CD4-positive, alpha-beta T cell treated with Interferon gamma for 1 hour (primary cell): ENCODE measurements at places on chromosomes 11 and 22.
A peak's percentile ranks its signal among the peaks of the same experiment; 100 is the strongest.

- peak; percentile 66 for DNase-seq
Observed at GRCh38 chr11:11028017-11028692, 170.3 kb upstream of the ZBED5 start.

DNA sequence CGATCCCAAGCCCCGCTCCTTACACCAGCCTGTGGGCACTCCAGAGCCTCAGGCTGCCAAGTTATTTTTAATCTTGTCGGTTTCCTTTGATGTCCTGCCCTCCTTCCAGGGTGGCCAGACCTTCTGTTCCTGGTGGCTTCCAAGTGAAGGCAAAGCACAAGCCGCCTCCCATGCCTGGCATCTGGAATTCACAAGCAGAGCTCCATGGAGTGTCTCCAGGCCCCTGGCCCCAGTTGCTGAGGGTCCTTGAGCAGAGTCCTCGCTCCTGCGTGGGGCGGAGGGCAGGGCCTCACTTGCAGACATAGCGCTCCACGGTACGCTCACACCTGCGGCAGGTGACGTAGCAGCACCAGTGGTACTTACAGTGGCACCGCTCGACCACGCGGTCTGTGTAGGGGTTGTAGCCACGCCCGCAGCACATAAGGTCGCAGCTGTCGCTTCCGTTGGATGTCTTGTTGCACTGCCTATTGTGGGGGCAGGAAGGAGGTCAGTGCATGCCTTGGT is 19.5 kb downstream of the WNT11 start:
- DNase-seq = no peak

DNA sequence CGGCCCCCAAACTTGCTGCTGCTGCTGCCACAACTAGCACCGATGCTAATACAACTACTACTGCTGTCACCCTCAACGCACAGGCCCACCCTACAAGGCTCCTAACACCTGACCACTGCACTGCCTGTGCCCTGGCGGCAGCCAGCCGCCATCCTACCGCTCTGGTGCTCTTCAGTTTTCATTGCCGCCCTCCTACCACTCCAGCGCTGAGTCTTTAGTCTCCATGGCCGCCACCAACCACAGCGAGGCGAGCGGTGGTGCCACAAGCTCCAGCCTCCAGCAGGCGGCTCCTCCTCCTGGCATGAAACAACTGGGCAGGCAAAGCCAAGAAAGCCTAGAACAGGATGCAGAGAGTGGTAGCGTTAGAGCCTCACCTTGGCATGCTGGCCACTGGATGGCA is 5.0 kb upstream of the RFPL3 start:
- no peak for DNase-seq

DNA sequence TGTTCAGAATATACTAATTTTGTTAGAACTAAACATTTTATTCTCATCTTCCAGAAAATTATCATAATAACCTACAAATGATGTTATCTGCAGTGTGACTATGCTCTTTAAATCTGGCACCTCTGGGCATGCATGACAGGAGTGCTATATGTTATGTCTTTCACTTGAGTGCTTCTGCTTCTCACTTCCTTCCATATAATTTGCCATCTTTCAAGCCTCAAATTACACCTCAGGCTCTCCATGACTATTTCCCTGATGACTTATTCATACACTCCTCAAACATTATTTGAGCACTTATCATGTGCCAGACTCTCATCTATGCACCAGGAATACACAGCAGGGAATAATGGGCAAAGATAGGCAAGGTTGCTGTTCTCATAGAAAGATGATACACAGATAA is 219.3 kb upstream of the POU2AF2 start:
- no peak for DNase-seq

DNA sequence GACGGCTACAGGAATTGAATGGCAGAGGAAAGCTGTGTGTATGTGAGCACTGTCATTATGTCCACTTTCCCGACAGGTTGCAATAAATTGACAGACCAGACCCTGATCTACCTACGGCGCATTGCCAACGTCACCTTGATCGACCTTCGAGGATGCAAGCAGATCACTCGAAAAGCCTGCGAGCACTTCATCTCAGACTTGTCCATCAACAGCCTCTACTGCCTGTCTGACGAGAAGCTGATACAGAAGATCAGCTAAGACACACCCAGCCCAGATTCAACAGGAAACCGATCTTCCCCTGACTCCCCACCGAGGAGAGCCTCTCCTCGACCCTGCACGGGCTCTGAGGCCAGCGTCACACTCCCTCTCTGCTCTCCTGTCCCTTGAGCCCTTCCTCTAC is 11.5 kb upstream of the GRK2 start:
- DNase-seq = no peak

- no peak for DNase-seq
Observed at GRCh38 chr11:6598555-6598954, 4.9 kb downstream of the RRP8 start.

DNA sequence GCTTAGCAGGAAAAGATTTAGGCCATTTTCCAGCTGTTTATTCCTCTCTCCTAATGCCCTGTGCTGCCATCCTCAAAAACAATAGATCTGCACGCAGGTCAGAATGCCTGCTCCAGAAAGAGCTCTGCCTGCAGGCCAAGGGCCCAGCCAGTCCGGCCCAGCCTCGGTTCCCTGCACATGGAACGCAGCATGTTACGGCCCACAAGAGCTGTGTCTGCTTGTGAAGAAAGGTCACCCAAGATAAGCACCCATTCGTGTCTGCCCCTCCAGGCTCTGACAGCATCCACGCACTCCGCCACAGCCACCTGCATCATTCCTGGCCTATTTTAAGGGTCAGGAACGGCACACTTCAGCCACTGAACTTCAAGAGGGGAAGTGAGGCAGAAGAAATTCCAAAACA is 152.2 kb downstream of the SPATA19 start:
- no peak for DNase-seq

DNA sequence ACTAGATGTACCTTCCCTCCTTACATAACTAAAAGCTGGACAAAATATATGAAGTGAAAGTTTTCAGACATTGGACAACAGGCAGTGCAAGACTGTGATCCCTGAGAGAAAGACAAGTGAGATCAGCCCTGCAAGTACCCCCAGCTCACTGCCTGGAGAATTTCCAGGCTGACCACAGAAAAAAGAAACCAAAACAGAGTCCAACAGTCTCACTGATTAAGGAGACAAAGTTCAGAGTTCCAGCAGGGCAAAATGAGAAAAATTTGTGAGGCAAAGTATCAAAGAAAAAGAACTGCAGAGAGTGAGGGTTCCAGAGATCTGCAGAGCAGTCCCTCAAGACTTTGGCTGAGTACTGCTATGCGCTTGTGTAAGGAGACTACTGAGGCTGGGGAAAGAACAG is 47.3 kb upstream of the TMEM45B start:
- DNase-seq = no peak

GRCh38 chr22:30432096-30432495 is 6.5 kb downstream of the MTFP1 start:
- no peak for DNase-seq

GRCh38 chr11:30016588-30017363 is at the start of gene KCNA4:
TSS of gene KCNA4 (minus strand) at chr11:30017030. CDS start at chr11:30012678, 4,352 bp downstream.
- DNase-seq = no peak

DNA sequence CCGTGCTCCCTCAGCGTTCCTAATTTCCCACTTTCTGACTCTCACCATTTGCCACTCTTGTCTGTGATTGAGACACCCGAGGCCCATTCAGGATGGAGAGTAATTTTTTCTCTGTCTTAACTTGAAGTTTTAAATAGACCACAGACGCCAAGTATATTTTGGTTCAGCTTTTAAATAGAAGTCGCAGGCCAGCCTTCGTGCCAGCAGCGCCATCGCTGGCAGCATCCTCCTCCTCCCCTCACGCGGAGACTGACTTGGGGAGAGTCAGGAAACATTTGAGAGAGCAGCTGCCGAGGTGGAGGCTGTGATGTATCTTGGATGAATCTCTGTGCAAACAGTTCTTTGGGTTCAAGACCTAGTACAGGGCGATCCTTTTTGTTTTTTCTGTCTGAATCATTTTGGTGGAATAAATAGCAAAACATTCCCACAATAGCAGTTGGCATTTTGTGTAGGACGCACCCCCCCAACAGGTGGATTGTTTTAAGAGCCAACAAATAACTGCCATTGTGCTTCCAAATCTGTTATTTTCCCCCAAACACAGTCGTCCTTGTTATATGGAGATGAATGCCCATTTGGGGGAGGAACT is 889 bp upstream of the DMC1 start:
- peak; percentile 1 for DNase-seq

- DNase-seq = no peak
Observed at GRCh38 chr11:124897674-124898262, at the start of gene ROBO4. TSS of gene ROBO4 (minus strand) at chr11:124897865. CDS start at chr11:124897795, 70 bp downstream.
